SHP77 (cell line): ENCODE measurements at places on chromosomes 1 and 21.

DNA sequence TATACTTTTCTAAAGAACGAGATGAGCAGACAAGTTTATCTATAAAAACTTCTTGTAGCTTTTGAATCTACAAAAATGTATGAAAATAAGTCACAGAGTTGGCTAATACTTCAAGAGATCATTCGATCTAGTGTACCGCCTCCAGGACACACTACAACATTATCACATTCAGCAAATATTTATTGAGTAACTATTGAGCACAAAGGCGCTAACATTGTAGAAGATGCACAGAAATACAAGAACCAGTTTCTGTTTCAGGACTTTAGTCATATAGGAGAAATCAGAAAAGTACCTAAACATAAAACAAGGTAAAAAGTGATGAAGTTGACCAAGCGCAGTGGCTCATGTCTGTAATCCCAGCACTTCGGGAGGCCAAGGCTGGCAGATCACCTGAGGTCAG lies 20.6 kb downstream of the WASF2 start:
- no peak for DNase-seq

- DNase-seq, result no peak
These were observed 35.8 kb upstream of the SOD1 start for GRCh38 chr21:31623664-31624063.

DNA sequence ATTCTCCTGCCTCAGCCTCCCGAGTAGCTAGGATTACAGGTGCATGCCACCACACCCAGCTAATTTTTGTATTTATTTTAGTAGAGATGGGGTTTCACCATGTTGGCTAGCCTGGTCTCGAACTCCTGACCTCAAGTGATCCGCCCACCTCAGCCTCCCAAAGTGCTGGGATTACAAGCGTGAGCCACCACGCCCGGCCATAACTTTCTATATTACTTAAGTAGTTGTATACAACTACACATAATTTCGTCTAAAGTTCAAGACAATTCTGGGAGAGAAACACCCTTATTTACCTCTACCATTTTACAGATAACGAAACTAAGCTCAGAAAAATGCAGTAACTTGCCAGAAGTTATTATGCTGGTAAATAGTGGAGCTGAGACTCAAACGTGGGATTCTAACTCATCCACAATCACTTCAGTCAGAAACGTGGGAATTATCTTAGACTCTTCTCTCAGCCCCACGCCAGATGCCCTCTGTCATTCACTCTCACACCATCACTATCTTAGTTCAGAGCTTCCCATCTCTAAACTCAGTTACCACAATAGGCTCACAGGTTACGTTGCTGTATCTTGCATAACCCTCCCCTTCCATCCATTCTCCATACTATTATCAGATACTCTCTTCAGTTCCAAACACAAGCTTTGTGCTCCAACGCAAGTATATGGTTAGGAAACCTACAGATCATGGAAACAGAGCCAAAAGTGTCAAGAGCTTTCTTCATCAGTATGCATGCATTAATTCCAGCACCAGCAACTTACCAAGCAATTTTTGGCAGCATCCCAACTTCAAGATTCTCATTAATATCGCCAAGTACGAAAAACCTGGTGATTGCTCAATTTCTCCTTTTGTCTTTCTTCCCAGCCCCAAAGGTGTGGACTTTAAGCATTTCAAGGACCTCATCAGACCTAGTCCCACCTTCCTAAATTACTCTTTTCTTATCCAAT lies 69.3 kb downstream of the RERE start:
- DNase-seq, result no peak

DNA sequence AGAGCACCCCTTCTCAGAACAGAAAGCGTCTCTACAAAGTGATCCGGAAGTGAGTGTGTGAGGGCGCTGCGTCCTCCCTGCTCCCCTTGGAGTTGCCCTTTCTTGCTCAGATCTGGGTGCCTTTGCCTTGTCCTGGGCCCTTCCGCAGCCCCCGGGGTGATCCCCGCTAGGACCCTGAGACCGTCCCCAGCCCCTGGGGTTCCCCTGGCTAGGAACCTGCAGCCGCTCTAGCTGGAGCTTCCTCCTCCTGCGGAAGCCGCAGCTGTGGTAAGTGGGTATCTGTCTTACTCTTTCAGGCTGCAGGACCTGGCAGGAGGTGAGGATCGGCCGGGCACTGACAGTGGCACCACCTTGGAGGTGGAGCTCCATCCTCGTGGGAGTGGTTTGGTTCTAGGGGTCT lies 11.2 kb downstream of the RRP1 start:
- DNase-seq, result no peak

- DNase-seq, result no peak
These were observed 8.6 kb upstream of the MRPL39 start for GRCh38 chr21:25615880-25616279.
